ENCODE measurements at places on chromosomes 4 and X. TPM values are rescaled to one million over a fixed set of nuclear protein-coding genes. Genes with fewer than 3 reads are reported as not detected.

DNA sequence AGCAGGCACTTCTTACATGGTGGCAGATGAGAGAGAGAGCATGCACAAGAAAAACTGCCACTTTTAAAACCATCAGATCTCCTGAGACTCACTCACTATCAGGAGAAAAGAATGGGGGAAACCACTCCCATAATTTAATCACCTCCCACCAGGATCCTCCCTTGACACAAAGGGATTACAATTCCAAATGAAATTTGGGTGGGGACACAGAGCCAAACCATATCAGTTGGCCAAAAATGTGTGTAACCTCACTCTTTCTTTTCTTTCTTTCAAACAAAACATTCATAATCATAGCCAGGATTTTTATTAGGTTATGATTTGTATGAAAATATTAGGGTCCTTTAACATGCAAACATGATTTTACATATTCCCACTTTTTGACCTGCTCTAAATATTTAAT, 222.1 kb downstream of the PCDH18 start:
- peak; percentile 41 for DNase-seq

GRCh38 chr4:31009926-31010325, 289.8 kb downstream of the PCDH7 start:
- no peak for DNase-seq

GRCh38 chr4:27066591-27066990, 205.9 kb downstream of the STIM2 start:
- no peak for DNase-seq

GRCh38 chr4:20572976-20573375, 127.3 kb upstream of the PACRGL start:
- DNase-seq, result no peak

DNA sequence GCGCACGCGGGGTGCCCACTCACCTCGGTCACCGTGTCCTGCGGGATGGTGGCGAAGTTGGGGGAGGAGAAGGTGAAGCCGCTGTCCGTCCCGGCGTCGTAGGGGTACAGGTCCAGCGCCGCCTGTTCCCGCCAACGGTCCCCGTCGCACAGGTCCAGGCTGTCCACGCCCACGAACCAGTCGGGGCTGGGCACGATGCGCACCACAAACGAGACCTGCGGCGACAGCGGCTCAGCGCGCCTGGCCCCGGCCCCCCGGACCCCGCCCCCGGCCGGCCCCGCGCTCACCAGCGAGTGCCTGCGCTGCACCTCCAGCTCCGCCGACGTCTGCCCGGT, 1.4 kb downstream of the SPON2 start:
- no peak for DNase-seq

DNA sequence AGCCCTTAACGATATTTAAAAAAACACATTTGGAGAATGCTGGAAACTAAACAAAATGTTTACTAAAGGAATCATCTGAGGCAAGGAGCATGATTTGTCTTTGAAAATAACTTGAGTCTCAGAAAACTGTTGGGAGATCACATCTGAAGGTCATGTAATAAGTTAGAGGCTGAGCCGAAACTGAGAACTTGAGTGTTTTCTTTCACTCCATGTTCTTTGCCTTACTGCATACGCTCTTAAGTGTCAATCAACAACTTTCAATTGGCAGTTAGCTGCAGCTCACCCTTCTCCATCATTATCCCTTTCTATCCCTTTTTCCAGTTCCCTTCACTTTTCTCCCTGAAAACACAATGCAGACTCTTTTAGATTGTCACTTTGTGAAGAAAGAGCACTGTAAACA, 216.2 kb downstream of the ADGRA3 start:
- DNase-seq, result no peak

DNA sequence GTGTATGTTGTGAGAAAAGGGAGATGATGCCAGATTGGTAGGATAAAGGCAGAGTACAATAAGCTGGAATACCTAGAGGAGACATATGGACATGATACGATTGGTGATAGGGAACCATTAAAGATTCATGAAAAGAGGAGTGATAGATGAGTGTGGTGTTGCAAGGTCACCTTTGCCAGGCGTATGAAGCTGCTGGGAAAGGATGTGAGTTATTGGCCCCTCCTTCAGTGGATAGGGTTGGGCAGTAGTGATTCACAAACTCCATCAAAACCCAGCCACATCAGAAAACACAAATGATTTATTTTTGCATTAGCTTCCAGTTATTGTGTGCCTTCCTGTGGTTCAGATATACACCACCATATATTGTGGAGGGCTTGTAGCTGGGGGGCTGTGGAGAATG, 34.3 kb downstream of the TMEM164 start:
- no peak for DNase-seq

- no peak for DNase-seq
Observed at GRCh38 chr4:6290769-6291547, 21.3 kb downstream of the WFS1 start.

DNA sequence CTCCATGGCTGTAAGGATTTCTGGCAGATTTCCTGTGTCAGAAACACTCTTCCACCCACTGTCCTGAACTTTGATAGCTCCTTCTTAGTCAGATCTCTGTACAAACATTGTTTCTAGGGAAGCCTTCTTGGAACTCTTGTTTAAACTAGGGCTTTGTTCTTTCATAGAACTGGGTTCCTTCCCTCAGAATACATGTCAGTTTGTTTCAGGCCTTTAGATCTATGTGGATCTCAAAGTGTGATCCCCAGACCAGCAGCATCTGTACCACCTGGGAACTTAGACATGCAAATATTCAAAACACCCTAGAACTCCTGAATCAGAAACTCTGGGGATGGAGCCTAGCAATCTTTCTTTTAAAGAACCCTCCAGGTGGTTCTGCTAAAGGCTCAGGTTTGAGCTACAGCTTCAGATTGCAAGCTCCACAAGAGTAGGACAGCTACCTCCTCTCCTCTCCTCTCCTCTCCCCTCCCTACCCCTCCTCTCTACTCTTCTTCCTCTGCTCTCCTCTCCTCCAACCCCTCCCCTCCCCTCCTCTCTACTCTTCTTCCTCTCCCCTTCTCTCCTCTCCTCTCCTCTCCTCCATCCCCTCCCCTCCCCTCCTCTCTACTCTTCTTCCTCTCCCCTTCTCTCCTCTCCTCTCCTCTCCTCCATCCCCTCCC, 12.7 kb downstream of the RASSF6 start:
- no peak for DNase-seq

GRCh38 chr4:166121897-166122296, 248.9 kb downstream of the TLL1 start:
- no peak for DNase-seq

- DNase-seq, result no peak
Observed at GRCh38 chrX:49932791-49933190, 10.4 kb downstream of the CLCN5 start.

Gene PDE5A
- 45.0 TPM for total RNA-seq

Gene MTNR1A
- total RNA-seq, result 0.13 TPM

Gene PNMA6A
- total RNA-seq, result not detected
